ENCODE measurements at places on chromosomes 4 and X.

GRCh38 chr4:175951794-175952193, 113.8 kb upstream of the WDR17 start:
- DNase-seq, result no peak

GRCh38 chr4:152501846-152502536, 33.9 kb downstream of the FBXW7 start:
- no peak for DNase-seq

DNA sequence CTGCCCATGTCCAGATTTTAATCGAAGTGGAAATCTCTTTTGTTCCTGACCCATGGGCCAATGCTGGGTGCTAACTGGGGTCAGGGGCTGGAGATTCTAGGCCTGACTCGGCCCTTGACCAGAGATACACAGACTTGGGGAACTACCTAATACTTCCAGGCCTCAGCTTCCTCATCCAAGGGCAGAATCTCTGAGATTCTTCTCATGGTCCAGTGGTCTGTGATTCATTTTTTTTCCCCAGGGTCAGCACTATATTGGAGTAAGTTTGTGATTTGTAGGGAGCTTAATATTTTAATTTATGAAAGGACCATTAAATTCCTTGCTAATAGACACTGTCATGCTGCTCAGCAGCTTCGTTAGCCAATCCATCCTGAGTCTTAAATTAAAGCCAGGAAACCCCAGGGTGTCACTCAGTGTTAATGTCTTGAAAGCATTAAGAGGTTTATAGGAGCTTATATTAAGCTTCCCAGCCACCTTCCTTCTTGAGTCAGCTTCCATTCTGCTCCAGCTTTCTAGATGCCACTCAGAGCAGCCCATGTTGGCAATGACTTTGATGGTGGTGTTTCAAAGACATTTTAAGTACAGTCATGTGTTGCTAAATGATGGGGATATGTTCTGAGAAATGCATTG, 27.0 kb upstream of the PROM1 start:
- DNase-seq, result no peak

DNA sequence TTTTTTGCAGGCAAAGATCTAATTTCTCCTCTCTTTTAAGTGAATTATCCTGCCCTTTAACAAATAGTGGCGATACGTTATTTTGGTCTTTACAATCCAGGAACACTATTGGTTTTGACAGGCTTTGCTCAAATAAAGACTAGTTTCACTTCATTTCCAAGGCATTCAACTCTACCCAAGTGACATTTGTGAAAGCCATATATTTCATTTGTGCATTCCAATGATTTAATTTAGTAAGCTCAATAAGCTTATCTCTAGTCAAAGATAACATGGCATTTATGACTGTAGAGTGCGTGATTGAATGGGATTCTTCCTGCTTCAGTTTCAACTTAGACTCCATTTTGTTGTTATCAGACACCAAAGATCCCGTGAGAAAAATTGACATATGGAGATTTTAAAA, 959.8 kb downstream of the ADGRL3 start:
- DNase-seq, result no peak

DNA sequence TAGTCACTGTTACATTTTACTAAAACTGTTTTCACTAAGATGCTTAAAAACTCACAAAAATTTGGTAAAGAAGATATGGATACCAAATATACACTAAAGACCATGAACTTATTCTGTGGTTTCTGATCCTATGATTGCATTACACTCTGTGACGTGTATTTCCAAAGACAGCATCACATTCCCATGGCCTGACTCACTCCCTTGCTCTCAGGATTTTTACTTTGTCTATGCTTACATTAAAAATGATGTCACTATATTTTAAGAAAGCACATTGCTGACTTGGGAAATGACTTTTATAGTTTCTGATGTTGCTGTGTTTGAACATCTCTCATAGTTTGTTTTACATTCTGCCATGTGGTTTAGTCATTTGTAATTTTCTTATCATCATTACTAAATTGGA, 327.9 kb upstream of the MAGEB18 start:
- no peak for DNase-seq

- DNase-seq, result no peak
Observed at GRCh38 chr4:182536221-182536811, 293.1 kb downstream of the TENM3 start.

DNA sequence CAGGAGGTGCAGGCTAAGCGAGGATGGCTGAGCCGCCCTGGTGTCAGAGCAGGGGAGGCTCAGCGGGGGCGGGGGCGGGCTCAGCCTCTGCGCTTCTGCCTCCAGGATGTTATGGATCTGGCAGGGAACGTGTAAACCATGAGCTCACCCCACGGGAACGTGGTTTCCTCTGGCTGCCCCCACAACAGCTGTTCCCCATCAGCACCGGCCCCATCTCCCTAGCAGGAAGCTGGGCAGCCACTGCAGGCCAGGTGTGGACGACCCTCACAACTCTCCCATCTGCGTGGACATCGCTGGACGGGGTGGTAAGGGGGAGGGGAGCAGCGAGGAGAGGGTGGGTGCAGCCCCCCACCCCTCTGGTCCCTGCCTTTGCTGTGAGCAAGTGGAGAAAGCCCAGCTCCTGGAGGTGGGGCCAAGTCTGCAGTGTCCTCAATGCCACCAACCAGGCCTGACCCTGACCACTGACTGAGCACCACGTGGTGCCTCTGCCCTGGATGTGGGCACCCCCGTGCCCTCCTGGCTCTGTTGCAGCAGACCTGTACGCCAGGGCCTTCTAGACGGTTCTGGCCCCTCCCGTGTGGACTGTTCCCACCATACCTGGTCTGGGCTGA, 28.1 kb upstream of the SPON2 start:
- no peak for DNase-seq

GRCh38 chr4:2255501-2256155, 6.3 kb downstream of the MXD4 start:
- DNase-seq, result no peak

DNA sequence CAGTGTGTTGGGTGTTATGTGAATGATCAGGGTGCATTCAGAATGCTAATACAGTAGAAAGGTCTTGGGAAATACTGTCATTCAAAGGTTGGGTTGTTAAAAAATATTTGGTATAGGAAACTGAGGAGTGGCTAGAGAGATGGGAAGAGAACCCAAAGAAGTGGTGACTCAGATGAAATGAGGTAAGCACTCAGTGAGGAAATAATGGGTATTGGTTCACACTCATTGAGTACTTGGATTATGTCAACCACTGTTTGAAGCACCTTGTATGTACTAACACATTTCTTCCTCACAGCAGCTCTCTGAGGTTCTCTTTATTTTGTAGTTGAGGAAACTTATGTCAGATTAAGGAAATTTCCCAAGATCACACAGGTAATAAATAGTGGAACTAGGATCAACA, 40.8 kb upstream of the NUDT6 start:
- no peak for DNase-seq

- no peak for DNase-seq
Observed at GRCh38 chr4:98193459-98194105, 50.3 kb upstream of the STPG2 start.
